Activated CD8-positive, alpha-beta memory T cell treated with anti-CD3 and anti-CD28 coated beads for 4 hours (primary cell): ENCODE measurements at places on chromosomes 1 and 21.

DNA sequence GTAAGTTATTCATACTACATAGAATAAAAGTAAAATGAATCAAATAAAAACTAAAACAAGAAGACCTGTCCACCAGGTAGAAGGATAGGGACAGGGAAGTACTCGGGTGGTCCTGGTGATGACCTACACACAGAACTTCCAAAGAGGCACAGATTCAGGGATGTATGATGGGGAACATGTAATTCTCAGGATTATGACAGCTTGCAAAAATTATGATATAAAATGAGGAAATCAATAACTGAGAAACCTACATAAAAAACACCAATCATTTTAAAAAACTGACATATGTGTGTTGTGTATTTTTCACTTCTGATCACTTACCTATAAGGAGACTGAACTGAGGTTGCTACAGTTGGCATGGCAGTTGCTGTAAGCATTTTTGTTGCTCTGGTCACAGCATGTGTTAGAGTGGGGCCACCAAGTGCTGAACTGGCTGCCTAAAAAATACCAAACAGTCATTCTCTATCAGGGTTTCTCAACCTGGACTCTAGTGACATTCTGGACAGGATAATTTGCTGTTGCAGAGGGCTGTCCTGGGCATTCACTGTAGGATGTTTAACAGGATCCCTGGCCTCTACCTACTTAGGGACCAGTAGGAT, 73.8 kb downstream of the USP24 start:
- no peak for DNase-seq

GRCh38 chr1:109197158-109198042, 16.3 kb upstream of the SARS1 start:
- DNase-seq = no peak

DNA sequence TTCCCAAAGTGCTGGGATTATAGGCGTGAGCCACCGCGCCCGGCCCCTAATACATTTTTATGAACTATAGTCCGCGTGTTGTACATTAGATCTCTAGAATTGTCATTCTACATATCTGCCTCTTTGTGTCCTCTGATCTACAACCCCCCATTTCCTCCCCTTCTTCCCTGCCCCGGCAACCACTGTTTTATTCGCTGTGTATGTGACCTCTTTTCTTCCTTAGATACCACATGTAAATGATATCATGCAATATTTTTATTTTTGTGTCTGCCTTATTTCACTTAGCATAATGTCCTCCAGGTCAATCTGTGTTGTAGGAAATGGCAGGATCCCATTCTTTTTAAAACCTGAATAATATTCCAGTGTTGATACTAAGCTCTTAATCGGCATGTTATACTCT, 99.5 kb upstream of the NRIP1 start:
- no peak for DNase-seq

GRCh38 chr1:153119491-153119971, 6.2 kb upstream of the SPRR2F start:
- DNase-seq = no peak
